ENCODE measurements at places on chromosomes 1 and 21.

- DNase-seq = no peak
These were observed 57.4 kb downstream of the ARHGEF10L start for GRCh38 chr1:17596651-17597509.

DNA sequence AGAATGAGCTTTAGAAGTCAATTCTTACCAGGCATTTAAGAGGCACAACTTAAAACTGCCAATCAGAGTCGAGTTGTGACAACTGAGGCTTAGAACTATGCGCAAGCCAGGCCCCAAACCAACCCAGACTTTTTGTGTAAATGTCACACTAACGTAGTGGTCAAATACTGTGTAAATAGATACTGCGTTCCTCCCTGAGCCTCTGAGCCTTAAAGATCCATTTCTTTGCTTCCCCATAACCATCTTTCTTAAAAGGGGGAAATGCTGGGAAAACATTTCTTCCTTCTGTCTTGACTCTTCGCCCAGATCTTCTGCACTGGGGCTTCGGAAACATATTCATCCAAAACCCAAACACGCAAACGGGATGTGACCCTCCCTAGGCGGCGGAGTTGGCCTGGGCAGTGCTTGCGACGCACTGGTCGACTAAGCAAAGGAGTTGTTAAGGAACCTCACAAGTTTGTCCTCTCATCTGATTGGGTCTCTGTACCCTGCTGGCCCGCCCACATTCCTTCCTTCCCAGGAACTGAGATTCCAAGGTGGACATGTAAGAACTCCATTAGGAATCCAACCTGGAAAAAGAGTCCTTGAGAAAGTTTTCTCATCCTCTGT lies 2.6 kb downstream of the ADAMTS5 start:
- peak; percentile 75 for DNase-seq

GRCh38 chr1:3555131-3555920 lies 56.0 kb downstream of the MEGF6 start:
- no peak for DNase-seq

- no peak for DNase-seq
These were observed 2.6 kb upstream of the MYOG start for GRCh38 chr1:203088441-203088840.

GRCh38 chr1:43835082-43836021 lies 98.2 kb upstream of the ARTN start:
- peak; percentile 90 for DNase-seq

DNA sequence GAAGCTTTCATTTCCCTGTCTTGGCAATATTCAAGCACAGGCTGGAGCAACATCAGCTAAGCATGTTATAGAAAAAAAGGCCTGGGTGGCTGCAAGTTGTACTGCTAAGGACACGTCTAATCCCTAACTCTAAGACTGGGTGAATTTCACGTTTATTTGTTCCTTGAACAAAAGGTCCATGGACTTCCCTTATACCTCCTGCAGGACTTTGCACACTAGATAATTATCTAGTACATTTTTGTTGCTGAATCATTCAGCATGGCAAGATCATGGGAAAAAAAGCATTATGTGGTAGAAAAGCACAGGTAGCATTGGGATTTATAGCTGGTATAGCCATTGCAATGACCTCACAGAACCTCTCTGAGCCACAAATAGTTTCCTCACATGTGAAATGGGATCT lies 130.7 kb upstream of the DMRTA2 start:
- DNase-seq = no peak

DNA sequence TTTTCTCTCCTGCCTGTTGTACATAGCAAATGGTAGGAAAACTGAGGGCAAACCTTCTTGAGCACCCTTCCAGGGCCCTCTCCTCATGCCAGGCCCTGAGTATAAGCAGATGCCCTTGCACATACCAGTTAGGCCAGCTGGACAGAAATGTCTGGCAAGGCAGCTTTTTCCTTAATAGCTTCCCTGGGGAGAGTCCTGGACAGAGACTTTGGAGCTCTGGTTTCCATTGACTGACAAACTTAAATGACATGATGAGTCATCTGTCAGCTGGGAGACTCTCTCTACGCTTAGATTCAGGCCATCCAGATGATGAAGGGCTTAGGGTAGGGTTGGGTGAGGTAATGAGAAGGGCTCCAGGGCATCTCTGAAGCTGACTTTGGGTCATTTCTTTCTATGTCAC lies 317.5 kb downstream of the ASTN1 start:
- peak; percentile 11 for DNase-seq

- DNase-seq = no peak
These were observed 41.3 kb upstream of the LAMC2 start for GRCh38 chr1:183144752-183145151.

Data from fibroblast of mammary gland (primary cell).